ENCODE measurements at places on chromosomes 13 and 19. TPM values are rescaled to one million over a fixed set of nuclear protein-coding genes. Genes with fewer than 3 reads are reported as not detected.

The NPAS1 gene
- not detected for total RNA-seq

DNA sequence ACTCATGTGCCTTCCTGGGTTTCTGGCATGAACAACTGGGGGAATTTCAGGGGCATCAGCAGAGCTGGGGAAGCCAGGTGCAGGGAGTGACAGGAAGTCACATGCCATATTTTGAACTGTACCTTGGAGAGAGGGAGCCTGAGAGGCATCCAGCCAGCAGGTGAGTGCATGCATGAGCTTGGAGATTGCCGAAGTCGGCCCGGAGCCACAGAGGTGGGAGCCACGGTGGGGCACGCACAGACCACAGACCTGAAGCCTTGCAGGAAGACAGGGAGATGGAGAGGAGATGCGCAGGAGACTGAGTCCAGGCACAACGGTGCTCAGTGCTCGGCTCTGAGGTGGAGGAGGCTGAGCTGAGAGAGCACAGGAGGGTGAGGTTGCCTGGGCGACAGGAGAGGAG, 55.1 kb downstream of the CDADC1 start:
- DNase-seq, result peak; percentile 44

The KHSRP gene
- total RNA-seq, result 200 TPM

DNA sequence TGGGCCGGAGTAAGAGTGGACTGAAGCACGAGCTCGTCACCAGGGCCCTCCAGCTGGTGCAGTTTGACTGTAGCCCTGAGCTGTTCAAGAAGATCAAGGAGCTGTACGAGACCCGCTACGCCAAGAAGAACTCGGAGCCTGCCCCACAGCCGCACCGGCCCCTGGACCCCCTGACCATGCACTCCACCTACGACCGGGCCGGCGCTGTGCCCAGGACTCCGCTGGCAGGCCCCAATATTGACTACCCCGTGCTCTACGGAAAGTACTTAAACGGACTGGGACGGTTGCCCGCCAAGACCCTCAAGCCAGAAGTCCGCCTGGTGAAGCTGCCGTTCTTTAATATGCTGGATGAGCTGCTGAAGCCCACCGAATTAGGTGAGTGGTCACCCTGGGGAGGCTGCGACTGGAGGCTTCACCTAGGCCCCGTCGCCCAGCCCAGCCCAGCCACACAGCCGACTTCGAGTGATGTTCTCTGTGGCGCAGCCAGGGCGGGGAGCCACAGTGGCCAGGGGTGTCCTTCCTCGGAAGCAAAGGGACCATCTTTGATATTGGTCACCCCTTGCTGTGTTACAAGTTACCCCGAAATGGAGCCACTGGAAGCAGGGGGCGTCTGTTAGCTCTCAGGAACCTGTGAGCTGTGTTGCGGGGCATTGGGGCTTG, 5.6 kb downstream of the PIAS4 start:
- DNase-seq, result no peak

DNA sequence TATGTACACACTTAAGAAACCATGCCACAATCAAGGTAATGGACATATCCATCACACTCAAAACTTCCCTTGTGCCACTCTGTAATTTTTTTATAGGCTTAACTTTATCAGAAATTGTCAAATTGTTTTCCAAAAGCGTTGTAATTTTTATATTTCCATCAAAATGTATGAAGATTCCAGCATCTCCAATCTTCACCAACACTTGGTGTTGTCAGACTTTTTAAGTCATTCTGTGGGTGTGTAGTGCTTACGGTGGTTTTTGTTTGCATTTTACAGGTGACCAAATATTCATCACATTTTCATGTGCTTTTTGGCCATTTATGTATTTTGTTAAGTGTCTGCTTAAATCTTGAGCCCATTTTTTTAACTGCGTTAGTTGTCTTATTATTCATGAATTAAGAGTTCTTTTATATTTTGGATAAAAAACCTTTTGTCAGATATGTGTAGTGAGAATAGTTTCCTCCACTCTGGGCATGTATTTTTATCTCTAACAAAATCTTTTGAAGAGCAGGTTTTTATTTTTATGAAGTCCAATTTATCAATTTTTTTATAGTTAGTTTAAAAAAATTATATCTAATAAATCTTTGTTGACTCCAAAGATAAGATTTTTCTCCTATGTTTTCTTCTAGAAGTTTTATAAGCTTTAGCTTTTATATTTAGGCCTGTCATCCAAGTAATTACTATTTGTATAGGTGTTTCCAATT, 4.6 kb upstream of the ZNF45 start:
- no peak for DNase-seq

- no peak for DNase-seq
Measured at GRCh38 chr19:18676692-18677091, 6.8 kb upstream of the CRTC1 start.

The OVOL3 gene
- total RNA-seq, result not detected

The PLIN5 gene
- total RNA-seq, result 30.3 TPM

GRCh38 chr13:25178070-25178469, 6.0 kb upstream of the AMER2 start:
- no peak for DNase-seq

The FCHO1 gene
- total RNA-seq, result 4.8 TPM

DNA sequence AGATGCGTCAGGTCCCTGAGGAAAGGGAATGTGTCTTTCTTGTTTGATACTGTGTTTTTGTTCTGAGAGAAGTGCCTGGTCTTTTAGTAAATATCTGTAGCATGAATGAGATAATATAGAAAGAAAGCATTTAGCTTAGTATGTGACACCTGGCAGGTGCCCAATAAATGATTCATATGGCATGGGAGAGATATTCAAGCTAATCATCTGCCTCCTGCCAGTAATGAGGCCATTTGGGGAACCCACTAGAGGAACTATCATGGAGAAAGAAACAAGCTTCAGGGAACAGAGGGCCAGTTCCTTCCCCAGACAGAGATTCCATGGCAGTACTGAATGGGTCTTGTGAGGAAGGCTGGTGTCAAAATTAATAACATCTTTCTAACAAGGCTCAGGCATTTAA, 603.9 kb downstream of the DCT start:
- DNase-seq, result no peak

DNA sequence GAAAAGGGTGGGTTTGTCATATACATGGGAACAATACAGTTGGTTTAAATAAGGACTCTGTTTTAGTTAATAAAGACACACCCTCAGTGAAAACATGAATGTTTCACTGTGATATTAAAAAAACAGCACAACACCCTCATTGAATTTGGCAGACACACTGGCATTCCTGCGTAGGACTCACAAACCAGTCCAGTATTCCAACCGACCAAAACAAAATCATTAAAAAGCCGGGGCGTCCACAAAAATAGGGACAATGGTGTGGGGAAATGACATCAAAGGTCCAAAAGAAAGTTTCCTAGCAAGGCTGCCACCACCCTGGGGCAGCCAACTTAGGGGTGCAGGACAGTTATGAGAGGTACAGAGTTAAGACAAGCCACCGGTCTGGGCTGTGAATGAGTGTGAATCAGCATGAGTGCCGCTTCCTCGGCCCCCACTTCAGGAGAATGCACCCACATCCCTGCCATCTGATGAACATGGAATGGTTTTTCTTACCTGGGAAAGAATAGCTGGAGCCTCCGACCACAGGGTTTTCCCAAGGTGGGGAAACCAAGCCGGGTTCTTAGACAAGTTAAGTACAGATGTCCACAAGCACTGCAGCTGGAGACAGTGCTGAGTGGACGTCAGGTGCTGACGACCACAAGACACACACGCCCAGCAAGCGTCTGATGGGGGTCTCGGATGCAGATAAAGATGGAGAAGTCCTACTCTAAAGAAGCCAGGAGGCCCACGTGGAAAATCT, 73.3 kb downstream of the KLF2 start:
- DNase-seq, result no peak

The RGL3 gene
- 44.2 TPM for total RNA-seq

The CEACAM7 gene
- 0.36 TPM for total RNA-seq

The WTIP gene
- 14.9 TPM for total RNA-seq

DNA sequence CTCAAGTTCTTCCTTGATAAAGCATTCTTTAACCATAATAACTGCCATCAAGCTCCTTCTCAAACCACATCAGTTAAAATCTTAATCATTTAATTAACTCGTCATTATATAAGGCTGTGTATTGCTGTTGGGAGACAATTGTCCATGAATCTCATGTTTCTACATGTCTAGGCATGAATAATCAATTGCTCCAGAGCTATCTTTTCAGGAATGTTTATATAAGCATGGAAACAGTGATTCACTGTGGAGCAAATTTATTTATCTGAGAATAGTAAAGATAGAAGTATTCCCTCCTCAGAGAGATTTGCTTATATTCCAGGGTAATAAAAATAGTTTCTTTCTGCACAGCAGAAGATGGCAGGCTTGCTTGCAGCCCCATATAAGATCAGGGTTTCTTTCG, 71.1 kb downstream of the CBY2 start:
- DNase-seq, result no peak

GRCh38 chr13:91813253-91813652, 414.8 kb downstream of the GPC5 start:
- no peak for DNase-seq

The MYO16 gene
- total RNA-seq, result not detected

The SLC25A41 gene
- not detected for total RNA-seq

GRCh38 chr13:110790371-110790770, 76.9 kb downstream of the ING1 start:
- DNase-seq, result no peak

GRCh38 chr19:29543381-29543780, 17.6 kb downstream of the VSTM2B start:
- no peak for DNase-seq

DNA sequence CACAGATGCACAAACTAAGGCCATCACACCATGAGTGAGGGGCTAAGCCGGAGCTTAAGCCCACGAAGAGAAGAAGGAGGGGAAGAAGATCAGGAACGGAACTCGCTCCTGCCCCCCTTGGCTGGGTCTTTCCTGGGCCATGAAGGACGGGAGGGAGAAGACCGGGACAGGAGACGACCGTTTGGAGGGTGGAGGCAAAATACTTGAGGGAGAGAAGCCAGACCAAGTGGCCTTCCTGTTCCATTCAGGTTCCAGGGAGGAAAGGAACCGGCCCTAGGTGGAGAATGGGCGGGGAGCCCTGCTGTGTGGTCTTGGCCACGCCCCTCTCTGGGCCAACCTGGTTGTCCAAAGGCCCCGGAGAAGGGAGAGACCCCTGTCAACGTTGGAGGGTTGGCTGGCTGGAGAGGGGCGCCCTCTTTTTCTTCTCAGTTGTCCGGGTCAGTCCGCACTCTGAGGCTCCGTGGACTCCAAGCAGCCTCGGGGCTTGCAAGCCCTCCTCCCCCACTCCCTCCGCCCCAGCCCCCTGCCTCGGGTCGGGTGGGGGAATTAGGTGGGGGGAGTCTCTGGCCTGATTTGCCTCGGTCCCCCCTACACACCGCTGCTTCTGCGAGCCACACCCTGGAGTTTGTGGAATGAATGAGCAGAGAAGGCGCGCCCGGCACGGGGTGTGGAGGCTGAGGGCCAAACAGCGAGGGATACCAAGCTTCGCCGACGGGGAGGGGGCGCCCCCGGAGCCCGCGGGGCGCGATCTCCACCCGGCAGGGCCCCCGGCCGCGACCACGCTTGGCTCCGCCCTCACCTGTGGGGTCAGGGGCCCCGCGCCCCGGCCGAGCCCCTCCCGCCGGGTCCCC, 757 bp downstream of the FBN3 start:
- DNase-seq, result no peak

GRCh38 chr19:52910648-52911047, 12.6 kb downstream of the ZNF888 start:
- no peak for DNase-seq

- no peak for DNase-seq
Measured at GRCh38 chr19:40465025-40465556, 454 bp downstream of the BLVRB start.

The ZNF772 gene
- total RNA-seq, result 16.9 TPM

- no peak for DNase-seq
Measured at GRCh38 chr13:93398167-93399035, 171.8 kb downstream of the GPC6 start.

- no peak for DNase-seq
Measured at GRCh38 chr19:49331616-49332055, 3.6 kb upstream of the CD37 start.

- no peak for DNase-seq
Measured at GRCh38 chr13:94558716-94559115, 37.2 kb downstream of the TGDS start.

- DNase-seq, result no peak
Measured at GRCh38 chr13:98575009-98575903, 1.7 kb downstream of the STK24 start.

The HSH2D gene
- total RNA-seq, result 10.6 TPM

GRCh38 chr19:47860602-47861297, 1.7 kb downstream of the TPRX2 start:
- DNase-seq, result no peak

- no peak for DNase-seq
Measured at GRCh38 chr19:5214902-5215301, 125.7 kb downstream of the PTPRS start.
